NCI-H1417 treated with DMSO at 0.1 percent for 48 hours (cell line): ENCODE measurements at places on chromosomes 11 and 22.

- no peak for DNase-seq
Observed at GRCh38 chr11:122306831-122307391, 190.9 kb upstream of the BLID start.

GRCh38 chr11:17852246-17852645, 117.7 kb downstream of the KCNC1 start:
- DNase-seq, result no peak

GRCh38 chr11:68948935-68949334, 31.9 kb downstream of the MRGPRD start:
- DNase-seq, result no peak

DNA sequence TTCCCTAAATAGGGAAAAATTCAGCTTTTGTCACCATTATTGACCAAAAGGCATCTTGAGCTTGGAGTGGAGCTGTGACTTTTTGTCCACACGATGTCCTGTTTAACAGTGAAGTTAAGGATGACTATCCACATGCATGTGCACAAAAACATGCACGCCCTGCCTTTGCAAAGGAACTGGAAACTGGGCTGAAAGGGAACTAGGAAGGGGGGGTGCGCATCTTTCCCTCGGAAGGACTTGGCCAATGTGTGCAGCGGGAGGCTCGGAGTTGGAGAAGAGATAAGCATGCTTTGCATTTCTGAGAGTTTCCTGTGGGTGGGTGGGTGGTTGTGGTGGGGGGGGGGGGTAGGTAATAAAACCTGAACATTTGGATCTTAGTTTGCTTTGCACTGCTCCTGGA, 411 bp upstream of the KIRREL3 start:
- no peak for DNase-seq

- no peak for DNase-seq
Observed at GRCh38 chr22:48885919-48886305, 941.8 kb downstream of the BRD1 start.
